NB4 (cell line): ENCODE measurements at places on chromosomes 2 and 18.

GRCh38 chr2:131413148-131413747, 49.3 kb upstream of the RAB6D start:
- DNase-seq: peak; percentile 71

- DNase-seq: no peak
Measured at GRCh38 chr2:73249636-73250035, 15.5 kb downstream of the CCT7 start.

DNA sequence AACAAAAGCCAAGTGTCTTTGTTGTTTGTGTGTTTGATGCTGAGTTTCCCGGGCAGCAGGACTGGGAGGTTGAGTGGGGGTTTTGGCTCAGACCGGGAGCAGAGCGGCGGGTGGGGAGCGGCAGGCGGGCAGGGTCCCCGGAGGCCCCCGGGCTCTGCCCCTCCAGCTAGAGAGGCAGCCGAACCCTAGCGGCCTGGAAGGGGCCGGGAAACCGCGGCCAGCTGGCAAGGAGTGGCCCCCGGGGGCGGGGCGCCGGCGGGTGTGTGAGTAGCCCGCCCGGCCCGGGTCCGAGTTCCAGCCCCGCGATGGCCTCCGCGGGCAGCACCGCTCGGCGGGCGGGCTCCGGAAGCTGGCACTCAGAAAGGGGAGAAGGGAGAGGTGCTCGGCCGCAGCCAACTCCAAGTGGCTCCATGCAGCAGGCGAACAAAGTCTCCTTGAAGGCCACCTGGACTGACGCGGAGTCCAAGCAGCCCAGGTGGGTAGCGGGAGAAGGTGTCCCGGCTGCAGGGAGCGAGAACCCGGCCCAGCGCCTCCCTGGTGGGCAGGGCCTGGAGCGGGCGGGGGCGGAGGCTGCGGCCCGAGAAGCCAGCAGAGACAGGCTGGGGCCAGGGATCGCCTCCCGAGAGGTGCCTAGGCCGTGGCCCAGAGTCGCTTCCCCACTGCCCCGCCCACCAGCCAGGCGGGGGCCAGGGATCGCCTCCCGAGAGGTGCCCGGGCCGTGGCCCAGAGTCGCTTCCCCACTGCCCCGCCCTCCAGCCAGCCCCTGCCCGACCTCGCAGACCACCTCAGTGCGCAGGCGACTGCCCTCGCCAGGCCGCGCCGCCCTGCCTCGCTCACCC, at the start of gene ANKRD53:
ANKRD53 (plus strand) TSS at position 290 of the 839 bp plus-strand sequence; CDS start at position 306, 16 bp downstream.
- no peak for DNase-seq

DNA sequence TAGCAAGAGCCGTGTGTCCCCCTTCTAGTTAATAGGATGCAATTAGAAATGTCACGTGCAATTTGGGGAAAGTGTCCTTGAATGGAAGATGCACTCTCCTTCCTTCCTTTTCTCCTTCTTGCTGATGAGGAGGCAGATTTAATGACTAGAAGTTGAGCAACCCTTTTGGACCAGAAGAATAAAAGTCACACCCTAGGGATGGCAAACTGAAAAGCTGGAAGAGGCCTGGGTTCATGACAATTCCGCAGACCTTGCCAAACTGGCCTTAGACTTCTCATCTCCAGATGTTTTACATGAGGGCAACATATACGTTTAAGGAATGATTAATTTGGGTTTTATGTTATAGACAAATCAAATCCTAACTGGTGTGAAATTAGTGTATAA, 38.6 kb upstream of the NCOA1 start:
- no peak for DNase-seq

DNA sequence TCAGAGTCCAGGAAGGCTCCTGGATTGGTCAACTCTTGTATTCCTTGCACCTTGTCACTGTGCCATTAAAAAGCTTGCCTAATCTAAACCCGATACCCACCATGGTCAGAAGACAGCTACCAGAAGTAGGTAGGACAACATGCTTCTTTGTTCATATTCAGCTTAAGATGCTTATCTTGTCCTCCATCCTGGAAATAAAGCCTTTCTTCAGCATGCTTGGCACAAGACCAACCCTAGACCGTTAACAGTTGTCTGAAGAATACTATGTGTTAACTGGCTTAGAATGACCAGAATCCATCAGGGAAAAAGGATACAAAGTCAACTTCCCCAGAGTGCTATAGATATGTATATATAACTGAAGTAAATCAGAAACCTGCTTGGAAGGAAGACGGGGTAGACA, 193.9 kb downstream of the ZRANB3 start:
- DNase-seq: no peak

- DNase-seq: no peak
Measured at GRCh38 chr2:51782921-51783765, 751.2 kb upstream of the NRXN1 start.

DNA sequence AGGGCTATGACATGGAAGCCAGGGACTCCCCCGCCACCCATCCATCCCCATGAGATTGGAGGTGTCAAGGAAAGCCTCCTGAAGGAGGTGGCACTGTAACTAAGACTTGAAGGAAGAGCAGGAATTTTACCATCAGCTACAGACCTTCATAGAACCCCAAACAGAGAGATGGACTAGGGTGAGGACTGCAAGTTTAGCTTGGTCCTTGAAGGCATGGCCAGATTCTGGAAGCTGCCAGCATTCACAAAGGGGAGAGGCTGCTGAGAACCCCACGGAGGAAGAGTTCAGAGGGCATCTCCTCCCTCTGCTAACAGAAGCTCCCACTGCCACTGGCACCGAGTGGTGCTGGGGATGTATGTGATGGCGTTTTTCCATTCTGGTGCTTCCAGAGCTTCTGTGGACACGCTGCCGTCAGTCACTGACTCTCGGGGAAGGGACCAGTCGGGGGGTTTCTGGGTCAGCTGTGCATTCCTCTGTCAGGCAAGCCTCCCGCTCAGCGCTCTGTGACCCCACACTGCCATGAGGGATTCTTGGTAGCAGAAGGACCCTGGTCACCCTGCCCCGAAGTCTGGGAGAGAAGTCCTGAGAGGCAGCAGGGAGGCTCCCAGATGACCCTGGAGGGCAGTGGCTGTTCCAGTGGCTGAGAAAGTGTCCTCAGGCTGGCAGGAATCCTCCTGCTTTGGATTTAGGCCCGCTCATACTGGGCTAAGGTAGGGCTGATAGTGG, 18.1 kb downstream of the TMEM185B start:
- DNase-seq: no peak

DNA sequence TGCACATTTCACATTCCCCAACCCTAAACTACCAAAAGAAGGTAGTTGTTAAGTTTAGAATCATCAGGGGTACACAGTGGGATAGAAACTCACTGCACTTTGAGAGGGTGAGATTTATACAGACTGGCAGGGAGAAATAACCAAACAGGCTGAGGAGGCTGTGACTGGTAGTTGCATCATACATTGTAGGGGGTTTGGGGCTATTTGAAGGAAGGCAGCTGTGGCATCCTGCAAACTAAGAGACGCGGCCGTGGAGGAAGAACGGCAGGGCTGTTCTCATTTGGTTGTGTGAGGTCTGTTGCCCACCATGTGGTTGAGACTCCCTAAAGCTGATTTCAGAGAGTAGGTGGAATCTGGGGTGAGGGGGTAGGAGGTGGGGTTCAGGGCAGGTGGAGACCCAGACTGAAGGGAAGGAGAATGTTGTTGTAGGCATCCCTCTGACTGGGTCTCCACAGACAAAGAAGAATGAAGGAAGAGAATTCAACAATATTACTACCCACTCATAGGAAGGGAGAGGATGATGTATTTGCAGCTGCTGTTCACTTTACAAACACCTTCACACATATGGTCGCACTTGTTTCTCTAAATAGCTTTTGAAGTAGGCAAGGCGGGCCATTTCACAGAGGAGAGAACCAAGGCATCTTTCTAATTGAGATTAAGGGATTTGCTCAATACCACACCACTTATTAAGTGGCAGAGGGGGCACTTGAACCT, 170.9 kb upstream of the SIX2 start:
- DNase-seq: peak; percentile 33

- no peak for DNase-seq
Measured at GRCh38 chr2:31312898-31313297, 78.9 kb downstream of the EHD3 start.

GRCh38 chr2:29940706-29941105, 19.3 kb upstream of the ALK start:
- DNase-seq: no peak

DNA sequence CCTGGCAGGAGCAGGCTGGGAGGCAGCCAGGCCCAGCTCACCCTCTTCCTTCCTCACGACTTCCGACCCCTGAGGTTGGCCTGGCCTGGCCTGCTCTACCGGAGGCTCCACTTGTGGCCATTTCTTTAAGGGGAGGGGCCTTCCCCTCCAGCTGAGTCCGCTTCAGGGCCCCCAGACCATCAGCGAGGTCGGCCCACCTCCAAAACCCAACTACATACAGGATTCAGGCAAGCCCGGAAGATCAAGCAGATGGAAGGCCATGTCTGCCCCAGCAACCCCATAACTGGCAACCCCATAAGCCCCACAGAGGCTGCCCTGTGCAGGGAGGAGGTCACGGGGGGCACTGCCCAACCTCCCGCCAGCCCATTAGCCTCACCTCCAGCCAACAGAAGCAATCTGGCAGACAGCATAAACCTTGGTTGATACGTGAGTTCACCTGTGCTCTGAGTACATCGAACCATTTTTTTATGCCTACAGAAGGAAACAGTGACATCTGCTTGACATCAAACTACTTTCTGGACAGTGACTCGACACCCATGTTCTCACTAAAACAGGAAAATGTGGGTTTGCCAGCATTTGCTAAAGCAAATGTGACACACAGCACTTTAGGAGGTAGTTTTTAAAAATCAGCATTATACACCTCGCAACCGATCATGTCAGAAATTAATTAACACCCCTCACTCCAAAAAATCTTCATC, 98.9 kb downstream of the EIPR1 start:
- no peak for DNase-seq

DNA sequence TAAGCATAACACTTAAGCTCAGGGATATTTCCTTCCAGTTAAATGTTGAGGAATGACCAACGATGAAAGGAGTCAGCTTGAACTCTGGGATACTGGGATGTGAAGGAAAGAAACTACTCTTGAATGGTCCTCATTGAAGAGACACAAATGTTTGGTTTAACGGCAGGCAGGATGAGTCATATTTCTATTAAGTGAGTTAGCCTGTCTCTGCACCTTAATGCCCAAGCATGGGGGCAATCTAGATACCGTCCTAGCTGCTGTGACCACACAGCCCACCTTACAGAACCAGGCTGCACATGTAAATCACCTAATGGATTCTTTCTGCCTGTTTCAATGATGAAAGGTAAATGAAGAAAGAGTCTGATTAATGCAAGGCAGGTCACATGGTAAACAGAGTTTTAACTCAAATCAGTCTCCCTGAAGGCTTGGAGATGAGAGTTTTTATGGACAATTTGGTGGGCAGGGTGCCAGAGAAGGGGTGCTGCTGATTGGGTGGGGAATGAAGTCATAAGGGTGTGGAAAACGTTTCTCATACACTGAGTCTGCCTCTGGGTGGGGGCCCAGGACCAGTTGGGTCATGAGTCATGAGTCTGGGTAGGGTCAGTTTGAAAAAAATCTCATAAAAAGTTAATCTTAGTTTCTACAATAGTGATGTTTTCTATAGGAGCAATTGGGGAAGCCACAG, 144.6 kb upstream of the MMADHC start:
- DNase-seq: no peak

DNA sequence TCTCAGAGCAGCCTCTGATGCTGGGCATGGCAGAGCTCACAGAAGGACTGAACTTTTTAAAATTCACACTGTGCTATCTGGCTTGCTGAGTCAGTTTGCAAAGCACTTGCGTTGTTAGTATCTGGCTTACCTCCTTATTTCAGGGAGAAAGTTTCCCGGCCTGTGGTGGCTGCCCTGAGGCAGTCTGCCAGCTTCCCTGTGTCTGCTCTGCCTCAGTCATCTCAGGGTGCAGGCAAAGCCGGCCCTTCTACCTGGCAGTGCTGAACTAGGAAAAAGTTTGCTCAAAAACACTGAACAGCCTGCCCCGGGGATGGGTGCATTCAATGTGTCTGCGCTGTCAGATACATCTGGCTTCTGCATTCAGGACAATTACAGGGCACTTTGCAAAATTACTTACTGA, 90.2 kb upstream of the UXS1 start:
- no peak for DNase-seq

DNA sequence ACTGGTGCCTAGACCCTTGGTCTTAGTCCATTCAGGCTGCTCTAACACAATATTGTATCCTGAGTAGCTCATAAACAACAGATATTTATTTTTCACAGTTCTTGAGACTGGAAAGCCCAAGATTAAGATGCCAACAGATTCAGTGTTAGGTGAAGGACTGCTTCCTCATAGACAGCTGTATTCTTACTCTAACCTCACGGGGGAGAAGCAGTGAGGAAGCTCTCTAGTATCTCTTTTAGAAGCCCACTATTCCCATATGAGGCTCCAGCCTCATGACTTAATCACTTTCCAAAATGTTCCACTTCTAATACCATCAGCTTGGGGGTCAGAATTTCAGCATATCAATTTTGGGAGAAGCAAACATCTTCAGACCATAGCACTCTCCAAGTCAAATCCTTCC, 833.4 kb downstream of the LRRTM4 start:
- no peak for DNase-seq

DNA sequence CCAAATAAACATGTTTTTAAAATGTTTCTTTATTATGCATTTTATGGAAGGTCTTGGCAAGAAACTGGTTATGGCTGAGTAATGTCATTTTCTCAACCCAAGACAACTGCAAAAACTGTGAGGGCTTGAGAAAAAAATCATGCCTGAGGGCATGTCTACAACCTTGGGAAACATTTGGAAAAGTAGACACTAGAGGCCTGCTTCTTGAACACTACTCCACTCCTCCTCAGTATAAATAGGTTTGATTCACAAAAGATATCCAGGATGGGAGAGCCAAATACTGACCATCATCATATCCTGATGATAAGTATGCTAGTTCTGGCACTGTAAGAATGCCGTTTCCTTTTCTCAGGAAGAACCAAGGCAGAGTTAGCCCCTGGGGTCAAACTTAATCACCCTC, 71.1 kb downstream of the OSR1 start:
- no peak for DNase-seq

GRCh38 chr2:164785457-164785856, 56.2 kb downstream of the COBLL1 start:
- no peak for DNase-seq

GRCh38 chr2:38534746-38535403, 67.9 kb downstream of the HNRNPLL start:
- DNase-seq: no peak

- no peak for DNase-seq
Measured at GRCh38 chr2:219784178-219784577, 156.7 kb downstream of the SLC4A3 start.

GRCh38 chr2:237208373-237209260, 122.9 kb downstream of the COPS8 start:
- peak; percentile 24 for DNase-seq

DNA sequence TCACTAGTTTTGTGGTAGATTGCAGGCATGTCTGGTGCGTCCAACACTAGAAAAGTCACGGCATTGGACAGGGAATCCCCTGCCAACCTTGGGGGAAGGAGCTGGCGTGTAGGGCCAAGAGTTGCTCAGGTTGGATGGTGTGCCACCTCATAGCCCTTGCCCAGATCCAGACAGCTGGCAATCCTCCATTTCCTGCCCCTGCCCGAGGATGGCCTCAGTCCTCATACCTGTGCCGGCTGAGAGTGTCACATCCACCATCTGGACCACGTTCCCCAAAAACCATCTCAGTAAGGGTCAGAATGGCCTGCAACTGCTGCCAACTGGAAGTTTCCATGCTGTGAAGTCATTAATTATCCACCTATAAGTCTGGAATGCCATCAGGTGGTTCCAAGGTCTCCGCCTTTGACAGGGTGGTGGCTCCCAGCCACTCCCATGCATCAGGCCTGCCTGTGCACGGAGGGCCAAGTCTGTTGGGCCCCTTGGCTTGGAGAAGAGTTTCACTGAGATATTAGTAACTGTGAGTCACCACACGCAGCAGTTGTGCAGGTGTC, 55.0 kb downstream of the IMPA2 start:
- no peak for DNase-seq
